ENCODE measurements at places on chromosomes 5 and 9. TPM values are rescaled to one million over a fixed set of nuclear protein-coding genes. Genes with fewer than 3 reads are reported as not detected.

ADRA1B gene
- total RNA-seq = 0.32 TPM

TMEM252 gene
- not detected for total RNA-seq

DHX29 gene
- total RNA-seq = 31.6 TPM

PCDHB10 gene
- 2.5 TPM for total RNA-seq

TNFSF15 gene
- 2.2 TPM for total RNA-seq

HAVCR1 gene
- total RNA-seq = 0.26 TPM

GPR151 gene
- not detected for total RNA-seq

OR13C5 gene
- total RNA-seq = not detected

CARTPT gene
- total RNA-seq = 0.23 TPM

TUSC1 gene
- total RNA-seq = 10.9 TPM

DIPK1B gene
- 8.8 TPM for total RNA-seq

GHR gene
- total RNA-seq = 4.4 TPM

ZNF883 gene
- total RNA-seq = 4.5 TPM

MEIKIN gene
- total RNA-seq = not detected

EQTN gene
- total RNA-seq = 0.32 TPM

RABL6 gene
- 91.0 TPM for total RNA-seq

NUTM2F gene
- total RNA-seq = not detected

TXNDC8 gene
- total RNA-seq = not detected

MARCOL gene
- total RNA-seq = not detected

UTP15 gene
- 9.6 TPM for total RNA-seq

HSPB3 gene
- 0.46 TPM for total RNA-seq

LHX3 gene
- not detected for total RNA-seq

CDH12 gene
- total RNA-seq = 0.09 TPM

GDF9 gene
- total RNA-seq = 0.09 TPM

KLF4 gene
- 21.8 TPM for total RNA-seq

SLCO4C1 gene
- total RNA-seq = 8.1 TPM

CCL21 gene
- total RNA-seq = 30.2 TPM

CCL27 gene
- not detected for total RNA-seq

FBXO38 gene
- 37.5 TPM for total RNA-seq

MCTP1 gene
- 9.9 TPM for total RNA-seq

C5orf52 gene
- total RNA-seq = not detected

EGFLAM gene
- 4.3 TPM for total RNA-seq

DRD1 gene
- 0.81 TPM for total RNA-seq
